ENCODE measurements at places on chromosomes 3 and 15.

GRCh38 chr15:70535071-70535954 lies 228.0 kb downstream of the UACA start:
- no peak for DNase-seq

GRCh38 chr15:58049520-58050227 lies 15.8 kb downstream of the ALDH1A2 start:
- no peak for DNase-seq

DNA sequence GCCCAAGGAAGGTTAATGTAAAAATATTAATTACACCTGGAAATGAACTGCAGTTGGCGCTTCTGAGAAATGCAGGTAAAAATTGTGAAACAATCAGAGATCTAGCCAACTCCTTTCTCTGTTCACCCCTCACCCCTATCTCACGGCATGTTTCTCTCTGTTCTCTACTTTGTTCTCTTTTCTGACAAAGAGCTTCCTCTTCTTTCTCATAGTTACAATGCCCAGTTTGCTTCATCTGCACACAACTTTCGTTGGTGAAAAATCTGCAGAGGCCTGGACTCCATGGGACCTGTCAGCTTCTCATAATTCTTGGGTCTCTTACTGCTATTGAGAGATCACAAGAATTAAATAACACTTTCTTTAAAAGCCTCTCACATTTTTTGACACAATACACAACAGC lies 212.9 kb upstream of the LRRN1 start:
- DNase-seq = no peak

- no peak for DNase-seq
Measured at GRCh38 chr3:33019981-33020380, 68.5 kb downstream of the CCR4 start.

GRCh38 chr3:184351511-184352148 lies 9.8 kb downstream of the CLCN2 start:
- no peak for DNase-seq

DNA sequence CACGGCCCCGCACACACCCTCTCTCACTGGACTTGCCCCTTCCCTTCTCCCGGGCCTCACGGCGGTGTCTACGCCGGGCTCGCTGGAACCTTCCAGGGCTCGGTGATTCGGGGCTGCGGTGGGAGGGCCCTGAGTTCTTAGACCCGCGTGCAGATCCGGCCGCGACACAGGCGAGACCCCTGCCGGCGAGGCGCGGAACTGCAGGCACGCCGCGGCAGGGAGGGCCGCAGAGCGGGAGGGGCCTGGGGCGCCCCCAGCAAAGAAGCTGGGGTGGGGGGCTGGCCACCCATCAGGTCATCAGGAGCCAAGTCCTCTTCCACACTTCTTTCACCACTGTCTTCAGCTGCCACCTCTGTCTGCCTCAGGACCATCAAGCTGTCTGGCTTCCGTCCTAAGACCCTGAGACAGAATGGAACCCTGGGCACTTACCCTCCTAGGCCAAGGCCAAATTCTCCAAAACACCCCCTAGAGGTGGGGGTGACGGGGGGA lies 164.5 kb downstream of the XXYLT1 start:
- no peak for DNase-seq

DNA sequence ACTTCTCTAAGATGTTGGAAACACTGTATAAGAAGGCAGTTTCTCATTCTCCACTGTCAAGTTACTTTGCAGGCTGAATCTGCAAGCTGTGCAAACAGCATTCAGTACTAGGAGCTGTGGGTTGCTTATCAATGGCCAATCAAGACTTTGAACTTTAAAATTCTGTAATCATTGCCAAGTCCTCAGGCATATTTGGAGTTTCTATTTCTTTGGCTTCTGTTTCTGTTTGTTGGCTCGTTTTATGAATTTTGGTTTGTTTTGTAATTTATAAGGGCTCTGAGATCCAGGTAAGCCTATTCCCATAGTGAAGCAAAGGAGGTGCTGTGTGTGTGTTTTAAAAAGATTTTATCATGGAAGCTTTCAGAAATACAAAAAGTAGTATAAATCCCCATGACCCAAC lies 32.1 kb downstream of the TLNRD1 start:
- DNase-seq = no peak

DNA sequence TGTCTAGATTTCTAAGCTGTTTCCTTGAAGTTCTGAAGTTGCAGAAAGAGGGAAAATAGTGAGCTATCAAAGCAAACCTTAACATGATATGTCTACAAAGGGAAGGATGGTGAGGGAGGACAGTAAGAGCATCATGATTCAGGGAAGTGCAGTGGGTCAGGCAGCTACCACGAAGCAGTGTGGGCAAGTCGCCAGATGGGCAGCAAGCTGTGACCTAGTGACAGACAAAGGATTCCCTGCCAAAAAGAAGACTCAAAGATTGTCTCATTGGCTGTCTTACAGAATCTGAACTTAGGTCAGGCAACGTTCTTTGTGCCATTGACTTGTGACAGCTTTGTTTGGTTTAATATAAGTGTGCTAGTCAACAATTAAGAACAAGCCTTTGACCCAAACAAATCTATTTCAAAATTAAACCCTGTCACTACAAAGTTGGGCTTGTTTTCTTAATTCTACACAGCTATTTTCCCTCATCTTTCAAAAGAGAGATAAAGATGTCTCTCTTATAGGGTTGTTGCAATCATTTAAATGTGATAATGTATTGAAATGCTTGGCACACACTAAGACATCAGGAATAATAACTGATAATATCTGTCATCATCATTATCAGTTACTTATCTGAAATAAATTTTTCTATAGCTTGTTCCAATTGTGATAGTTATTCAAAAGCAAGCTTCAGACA lies 153.3 kb downstream of the ECT2 start:
- no peak for DNase-seq

GRCh38 chr3:126350502-126351085 lies 6.6 kb downstream of the KLF15 start:
- DNase-seq = no peak

DNA sequence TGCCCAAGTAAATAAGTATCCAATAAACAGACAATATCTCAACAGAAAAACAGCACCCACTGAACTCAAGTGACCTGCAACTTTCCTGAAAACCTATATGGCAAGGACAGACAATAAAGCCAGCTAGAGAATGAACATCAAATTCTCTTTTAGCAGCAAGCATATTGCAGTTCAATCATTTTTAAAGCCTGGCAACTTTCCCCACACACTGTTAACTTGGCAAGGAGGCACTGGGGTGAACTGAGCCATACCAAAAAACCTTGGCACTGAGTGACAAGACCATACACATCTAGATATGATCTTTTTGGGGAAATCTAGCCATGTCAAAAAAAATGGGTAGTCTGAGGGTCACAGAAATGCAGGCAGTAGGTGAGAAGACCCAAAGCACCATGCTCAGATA lies 174.6 kb downstream of the STT3B start:
- no peak for DNase-seq

DNA sequence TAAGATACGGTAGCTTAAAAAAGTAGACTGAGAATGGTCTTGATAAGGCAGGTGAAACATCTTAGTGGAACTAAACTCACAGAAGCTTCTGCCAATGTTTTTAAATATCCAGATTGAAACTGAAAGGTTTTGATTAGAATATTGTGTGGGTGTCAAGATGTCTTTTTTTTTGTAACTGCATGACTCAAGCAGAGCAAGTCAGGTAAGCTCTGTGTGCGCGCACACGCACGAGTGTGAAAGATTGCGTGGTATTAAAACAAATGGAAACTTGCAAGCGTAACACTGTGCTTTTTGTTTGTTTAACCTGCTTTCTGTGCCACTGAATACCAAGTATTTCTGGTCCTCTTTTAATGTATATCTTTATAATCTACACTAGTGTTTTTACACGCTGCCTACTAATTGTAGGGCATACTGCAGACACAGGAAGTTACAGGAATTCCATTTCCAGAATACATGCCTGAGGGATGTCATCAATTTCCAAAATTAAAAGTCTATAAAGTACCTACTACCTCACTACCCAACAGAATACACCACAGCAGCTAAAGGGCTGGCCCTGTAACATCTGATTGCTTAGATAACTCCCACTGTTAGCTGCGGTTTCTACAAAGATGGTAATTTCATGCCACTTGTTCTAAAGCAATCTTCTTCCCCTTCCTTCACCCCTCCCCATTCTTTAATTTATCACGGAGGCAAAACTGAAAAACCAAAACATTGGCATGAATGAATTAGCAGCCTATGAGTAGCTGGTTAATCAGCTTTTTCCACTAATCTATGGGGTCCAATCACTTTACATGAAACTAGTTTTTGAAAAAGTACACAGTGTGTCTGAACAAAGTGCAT lies 472.8 kb downstream of the SHQ1 start:
- DNase-seq = no peak

GRCh38 chr15:31489801-31490646 lies 163.4 kb downstream of the KLF13 start:
- DNase-seq = no peak

DNA sequence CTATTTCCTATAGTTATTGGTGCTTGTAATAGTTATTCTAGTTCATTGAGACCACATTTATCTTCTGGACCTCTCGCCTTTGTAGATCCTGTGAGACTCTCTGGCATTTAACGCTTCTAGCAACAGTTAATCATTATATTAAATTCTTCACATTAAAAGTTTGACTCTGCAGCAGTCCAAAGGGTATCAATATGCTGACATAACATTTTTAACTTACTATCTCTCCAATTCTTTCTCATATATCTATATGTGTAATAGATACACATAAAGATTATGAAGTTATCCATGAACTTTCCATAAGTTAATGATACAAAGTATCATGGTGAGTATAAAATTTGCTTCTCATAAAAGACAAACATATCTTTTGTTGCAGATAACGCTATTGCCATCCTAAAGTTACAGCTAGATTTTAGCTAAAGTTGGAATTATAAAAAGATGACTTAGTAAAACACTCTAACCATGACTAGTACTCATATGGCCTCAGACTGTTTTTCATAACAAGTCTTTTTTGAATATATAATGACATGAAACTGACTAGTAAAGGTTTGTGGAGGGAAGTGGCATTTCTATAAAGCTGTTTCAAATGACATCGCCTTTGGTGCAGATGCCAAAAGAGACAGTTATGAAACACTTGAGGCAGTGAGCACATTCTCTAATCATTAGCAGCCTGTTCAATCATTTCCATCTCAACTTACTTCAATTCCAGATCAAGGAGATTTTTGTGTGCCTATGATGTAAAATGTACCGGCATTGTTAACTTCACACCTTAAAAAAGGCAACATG lies 379.3 kb upstream of the CBLB start:
- DNase-seq = no peak

All from DMS153 (cell line).